ENCODE measurements at places on chromosomes 12 and 14.
A peak's percentile ranks its signal among the peaks of the same experiment; 100 is the strongest.

GRCh38 chr12:104790296-104791125, 167.6 kb downstream of the SLC41A2 start:
- peak; percentile 56 for DNase-seq

DNA sequence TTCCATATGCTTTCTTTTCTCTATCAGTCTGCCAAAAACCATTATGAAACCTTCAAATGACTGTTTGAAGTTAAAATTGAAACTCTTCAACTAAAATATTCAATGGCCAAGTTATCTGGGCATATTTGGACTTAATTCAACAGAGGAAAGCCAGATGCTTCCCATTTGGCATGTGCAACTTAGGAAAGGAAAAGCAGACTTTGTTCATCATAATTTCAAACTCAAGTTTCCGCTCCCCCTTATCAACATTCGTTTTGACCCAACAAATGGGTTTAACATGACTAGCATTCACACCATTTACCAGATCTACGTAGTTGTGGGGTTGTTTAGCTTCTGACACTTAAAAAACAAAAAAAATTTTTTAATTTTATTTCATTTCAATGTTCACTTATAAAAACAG, 75.7 kb downstream of the PLEKHG7 start:
- no peak for DNase-seq

- no peak for DNase-seq
These were observed 6.2 kb downstream of the ANKRD13A start for GRCh38 chr12:110005319-110005973.

DNA sequence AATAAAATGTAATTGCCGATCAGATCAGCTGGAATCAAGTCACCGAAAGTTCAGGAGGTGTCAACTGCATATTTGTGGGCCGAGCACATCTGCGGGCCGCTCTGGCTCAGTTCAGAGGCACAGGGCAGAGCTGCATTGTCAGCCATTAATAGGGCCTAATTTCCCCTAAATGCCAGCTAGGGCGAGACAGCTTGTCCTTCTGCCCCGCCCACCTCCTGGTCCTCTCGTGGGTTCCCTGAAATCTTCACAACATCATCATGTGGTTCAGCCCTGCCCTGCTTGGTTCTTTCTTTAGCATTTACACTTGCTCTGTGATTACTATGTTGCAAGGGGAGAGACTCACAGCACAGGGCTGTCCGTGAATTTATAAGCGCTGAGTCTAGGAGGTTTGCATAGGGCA, 148.9 kb downstream of the CHST11 start:
- DNase-seq, result peak; percentile 48

DNA sequence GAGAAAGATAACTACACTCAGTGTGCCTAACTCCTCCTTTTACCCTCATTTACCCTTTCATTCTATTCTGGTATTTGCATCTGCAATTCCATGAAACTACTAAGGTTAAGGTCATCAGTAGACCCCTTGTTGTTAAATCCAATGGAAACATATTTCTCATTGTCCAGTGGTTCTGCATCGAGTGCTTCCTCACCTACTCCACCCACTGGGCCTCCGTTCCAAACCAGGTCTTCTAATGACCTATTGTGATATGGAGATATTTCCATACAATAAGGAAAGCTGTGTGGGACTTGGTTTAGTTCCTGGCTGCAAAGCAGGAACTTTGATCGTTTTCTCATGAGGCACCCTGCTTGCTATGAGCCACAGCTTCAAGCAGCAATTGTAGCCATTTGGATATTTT, 99.5 kb upstream of the FSCB start:
- no peak for DNase-seq

DNA sequence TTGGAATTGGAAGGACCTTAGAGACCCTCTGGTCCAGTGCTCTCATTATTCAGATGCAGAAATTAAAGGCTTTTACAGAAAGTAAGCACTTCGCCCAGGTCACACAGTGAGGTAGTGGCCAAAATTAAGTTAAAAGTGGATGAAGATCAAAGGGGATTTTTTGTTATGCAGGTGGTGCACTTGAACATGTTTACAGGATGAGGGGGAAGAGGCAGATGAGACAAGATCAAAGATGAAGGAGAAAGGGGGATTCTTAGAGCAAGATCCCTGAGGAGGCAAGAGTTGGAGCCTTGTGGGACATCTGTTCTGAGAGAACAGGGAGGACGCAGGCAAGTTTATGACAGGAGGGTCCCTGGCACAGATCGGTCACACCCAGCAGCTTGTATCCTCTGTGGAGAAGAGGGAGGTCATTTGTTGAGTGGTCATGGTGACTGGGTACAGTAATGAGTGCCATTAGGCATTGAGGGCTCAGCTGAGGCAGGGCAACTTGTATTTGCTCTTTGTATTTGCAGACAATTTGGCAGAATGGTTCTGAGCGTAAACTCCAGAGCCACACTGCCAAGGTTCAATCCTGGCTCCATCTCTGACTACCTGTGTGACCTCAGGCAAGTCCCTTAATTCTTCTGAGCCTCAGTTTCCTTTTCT, 84.0 kb downstream of the BORCS5 start:
- DNase-seq, result no peak

GRCh38 chr12:1811281-1811947, 9.0 kb upstream of the LRTM2 start:
- DNase-seq, result no peak

DNA sequence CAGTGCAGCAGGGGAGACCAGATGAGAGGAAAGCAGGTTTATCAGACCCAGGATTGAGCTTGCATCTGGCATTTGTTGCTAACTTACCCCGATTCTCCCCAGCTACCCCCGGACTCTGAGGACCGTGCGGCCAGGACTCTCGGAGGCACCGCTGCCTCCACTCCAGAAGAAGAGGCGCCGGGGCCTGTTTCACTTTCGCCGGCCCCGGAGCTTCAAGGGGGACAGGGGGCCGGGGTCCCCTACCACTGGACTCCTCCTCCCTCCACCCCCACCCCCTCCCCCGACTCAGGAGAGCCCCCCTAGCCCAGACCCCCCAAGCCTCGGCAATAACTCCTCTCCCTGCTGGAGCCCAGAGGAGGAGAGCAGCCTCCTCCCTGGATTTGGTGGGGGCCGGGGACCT, 6.5 kb upstream of the CPNE6 start:
- no peak for DNase-seq

- DNase-seq, result no peak
These were observed 173.6 kb upstream of the EEA1 start for GRCh38 chr12:93102744-93103143.

DNA sequence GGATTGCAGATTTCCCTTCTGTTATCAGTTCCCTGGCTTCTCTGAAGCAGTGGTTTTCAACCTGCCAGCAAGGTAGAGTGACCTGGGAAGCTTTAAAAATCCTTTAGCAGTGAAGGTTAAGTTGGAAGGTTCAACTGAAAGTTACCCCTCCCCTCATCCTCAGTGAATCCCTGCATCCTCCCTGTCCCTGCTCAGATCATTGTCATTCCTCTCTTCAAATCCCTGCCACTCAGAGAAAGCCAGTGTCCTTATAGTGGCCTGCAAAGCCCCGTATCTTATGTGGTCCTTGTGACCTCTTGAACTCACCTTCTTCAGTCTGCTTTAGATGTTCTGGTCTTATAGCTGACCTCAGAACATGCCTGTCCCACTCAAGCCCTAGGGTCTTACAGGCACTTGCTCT, 53.6 kb downstream of the PPM1A start:
- no peak for DNase-seq

GRCh38 chr12:95059984-95060383, 13.4 kb downstream of the NR2C1 start:
- no peak for DNase-seq

DNA sequence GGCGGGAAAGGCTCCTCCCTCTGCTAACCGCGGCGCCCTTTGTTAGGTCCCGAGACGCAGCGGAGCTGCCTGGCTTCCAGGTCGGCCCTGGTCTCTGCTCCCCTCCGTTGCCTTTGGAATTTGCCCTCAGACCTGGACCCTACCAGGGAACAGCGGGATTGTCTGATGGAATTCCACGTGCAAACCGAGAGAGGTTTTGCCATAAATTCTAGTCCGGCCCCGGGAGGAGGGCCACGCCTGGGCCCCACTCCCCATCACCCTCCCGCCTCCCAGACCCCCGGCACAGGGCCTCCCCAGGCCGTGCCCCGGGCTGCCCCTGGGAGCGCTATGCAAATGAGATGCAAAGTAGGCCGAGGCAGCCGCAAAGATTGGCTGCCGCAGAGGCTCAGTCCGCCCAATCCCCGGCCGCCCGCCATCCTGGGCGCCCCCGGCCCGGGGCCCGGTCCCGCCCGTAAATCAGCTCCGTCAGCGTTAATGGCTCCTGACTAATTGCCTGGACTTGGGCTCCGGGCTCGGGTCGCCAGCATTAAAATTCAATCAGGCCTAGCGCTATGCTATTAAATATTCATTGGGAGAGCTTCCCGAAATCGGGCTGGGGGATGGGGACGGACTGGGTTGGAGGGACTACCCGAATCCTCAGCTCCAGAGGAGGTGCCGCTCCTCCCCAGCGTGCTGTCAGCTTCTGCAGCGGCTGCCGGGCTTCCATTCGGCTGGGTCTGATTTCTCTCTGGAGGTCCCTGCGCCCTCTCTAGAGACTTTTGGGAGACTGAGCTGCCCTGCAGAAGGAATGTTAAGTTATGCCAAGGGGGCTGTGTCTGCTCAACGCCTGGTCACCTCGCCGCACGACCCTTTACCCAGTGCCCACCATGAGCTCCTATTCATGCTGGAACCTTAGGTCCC, 15.7 kb upstream of the FIGNL2 start:
- no peak for DNase-seq

- DNase-seq, result no peak
These were observed 58.4 kb upstream of the FUT8 start for GRCh38 chr14:65354131-65354530.

- no peak for DNase-seq
These were observed 188.5 kb upstream of the PRMT8 start for GRCh38 chr12:3302401-3303041.

GRCh38 chr12:64407342-64408223, 3.4 kb downstream of the XPOT start:
- DNase-seq, result no peak

DNA sequence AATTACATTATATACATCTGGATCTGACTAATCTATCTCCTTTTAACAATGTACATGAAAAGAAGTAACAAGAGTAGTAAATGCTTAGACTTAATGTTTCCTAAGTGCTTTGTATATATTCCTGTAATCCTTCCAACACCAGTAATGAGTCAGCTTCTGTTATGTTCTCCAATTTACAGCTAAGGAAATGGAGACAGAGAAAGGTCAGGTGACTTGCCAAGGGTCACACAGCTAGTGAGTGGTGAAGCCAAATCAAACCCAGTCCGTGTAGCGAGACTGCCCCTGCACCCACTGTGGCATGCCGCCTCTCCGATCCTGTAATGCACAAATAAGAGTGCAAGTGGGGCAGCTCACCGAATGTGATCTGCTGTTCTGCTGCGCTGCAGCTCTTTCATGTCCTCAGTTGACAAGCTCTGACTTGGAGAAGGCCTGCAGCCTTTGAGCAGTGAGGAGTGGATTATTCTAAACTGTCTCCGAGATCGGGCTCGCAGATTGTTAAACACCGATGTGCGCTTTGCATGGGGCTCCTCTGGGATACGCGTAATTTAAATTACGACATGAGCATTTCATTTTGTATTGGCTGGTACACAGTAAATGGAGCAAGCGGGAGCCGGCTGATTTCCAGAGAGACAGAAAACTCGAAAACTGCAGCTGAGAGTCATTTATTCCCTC, 65.1 kb upstream of the KTN1 start:
- DNase-seq, result no peak

- no peak for DNase-seq
These were observed 60.7 kb downstream of the GALNT8 start for GRCh38 chr12:4780641-4781611.

DNA sequence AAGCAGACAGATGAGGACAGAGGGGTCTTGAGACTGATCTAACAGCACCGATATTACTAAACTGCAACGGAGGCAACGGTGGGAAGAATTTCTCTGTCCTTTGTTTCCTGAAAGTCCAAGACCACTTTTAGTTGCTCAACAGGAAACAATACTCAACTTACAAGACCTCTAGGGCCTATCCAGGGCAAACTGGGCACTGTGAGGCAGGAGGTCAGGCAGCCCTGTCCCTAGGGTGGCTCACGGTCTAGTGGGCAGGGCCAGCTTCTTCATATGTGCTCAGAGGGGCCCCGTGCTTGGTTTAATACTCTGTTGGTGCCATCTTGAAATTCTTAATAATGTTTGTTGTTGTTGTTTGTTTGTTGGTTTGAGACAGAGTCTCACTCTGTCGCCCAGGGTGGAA, 14.2 kb downstream of the SSH1 start:
- no peak for DNase-seq

DNA sequence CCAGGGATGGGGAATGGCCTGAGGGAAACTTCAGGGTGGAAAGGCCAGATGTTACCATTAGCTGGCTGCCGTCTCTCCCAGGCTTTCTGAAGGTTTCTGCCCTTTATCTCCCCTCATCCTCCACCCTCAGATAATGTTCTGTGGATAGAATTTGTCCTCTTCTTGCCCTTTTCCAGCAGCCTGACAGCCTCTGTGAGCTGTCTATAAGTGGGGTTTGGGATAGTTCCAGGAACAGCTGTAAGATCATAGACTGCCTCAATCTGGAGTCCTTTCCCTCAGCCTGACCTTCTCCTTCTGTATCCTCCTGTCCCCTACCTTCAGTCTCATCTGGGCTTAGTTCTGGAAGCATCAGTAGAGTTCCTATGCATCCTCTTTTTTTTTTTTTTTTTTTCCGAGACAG, 2.8 kb upstream of the RND1 start:
- no peak for DNase-seq

DNA sequence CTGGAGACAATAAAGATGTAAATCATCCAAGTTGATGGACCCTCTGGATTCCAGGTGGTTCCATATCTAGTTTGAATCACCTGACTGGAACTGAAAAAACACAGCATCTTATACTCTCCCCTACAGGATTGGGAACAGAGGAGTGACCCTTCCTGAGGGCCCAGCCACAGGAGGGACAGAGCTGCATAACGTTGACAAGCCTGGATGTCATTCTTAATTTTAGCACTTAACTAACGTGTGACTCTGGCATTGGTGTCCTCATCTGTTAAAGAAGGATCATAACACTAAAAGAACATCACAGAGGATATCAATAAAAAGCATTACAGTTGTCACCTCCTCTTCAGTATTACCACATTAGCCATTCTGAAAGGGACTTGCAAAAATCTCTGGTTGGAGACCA, 47.7 kb downstream of the STON2 start:
- no peak for DNase-seq

- no peak for DNase-seq
These were observed 7.0 kb upstream of the CLEC14A start for GRCh38 chr14:38262844-38263243.
